CD4-positive, alpha-beta T cell treated with Interleukin-17A for 4 hours (primary cell): ENCODE measurements at places on chromosomes 11 and 22.

DNA sequence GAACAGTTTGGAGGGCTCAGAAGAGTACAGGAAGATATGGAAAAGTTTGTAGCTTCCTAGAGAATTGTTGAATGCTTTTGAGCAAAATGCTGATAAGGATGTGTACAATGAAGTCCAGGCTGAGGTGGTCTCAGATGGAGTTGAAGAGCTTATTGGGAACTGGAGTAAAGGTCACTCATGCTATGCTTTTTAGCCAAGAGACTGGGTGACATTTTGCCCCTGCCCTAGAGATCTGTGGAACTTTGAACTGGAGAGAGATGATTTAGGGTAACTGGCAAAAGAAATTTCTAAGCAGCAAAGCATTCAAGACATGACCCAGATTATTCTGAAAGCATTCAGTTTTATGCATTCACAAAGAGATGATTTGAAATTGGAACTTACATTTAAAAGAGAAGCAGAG, 27.9 kb upstream of the CABP2 start:
- DNase-seq: no peak

GRCh38 chr11:96052921-96053651, 129.2 kb upstream of the MTMR2 start:
- DNase-seq: no peak

GRCh38 chr11:134882141-134882540, 470.1 kb upstream of the B3GAT1 start:
- no peak for DNase-seq

- no peak for DNase-seq
Measured at GRCh38 chr22:24087071-24087795, 76.1 kb downstream of the CABIN1 start.

DNA sequence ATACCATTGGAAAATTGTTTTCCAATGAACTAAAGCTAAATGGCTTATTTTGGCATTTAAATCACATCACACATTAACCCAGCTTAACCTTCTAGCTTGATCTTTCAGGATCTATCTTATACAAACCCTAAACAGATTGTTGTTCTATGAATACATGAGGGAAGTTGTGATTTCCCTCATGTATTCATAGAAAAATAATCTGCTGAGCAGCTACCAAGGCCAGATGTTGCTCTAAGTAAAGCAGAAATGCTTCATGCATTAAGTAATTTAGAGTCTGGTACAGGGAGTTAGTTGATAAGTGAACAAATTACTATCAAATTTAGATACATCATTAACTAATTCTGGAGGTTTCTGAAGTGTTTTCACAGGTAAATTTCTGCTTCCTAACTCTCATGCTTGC, 204.6 kb upstream of the ANO3 start:
- no peak for DNase-seq

DNA sequence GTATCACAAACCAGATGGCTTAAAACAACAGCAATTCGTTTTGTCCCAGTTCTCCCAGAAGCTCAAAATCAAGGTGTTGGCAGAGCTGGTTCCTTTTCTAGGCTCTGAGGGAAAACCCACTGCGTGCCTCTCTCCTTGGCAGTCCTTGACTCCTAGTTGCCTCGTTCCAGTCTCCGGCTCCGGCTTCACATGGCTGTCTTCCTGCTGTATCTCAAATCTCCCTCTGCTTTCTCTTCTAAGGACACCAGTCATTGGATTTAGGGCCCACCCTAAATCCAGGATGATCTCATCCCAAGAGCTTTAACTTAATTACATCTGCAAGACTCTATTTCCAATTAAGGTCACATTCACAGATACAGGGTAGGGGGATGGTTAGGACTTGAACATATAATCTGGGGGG, 9.2 kb upstream of the NAA40 start:
- DNase-seq: no peak

DNA sequence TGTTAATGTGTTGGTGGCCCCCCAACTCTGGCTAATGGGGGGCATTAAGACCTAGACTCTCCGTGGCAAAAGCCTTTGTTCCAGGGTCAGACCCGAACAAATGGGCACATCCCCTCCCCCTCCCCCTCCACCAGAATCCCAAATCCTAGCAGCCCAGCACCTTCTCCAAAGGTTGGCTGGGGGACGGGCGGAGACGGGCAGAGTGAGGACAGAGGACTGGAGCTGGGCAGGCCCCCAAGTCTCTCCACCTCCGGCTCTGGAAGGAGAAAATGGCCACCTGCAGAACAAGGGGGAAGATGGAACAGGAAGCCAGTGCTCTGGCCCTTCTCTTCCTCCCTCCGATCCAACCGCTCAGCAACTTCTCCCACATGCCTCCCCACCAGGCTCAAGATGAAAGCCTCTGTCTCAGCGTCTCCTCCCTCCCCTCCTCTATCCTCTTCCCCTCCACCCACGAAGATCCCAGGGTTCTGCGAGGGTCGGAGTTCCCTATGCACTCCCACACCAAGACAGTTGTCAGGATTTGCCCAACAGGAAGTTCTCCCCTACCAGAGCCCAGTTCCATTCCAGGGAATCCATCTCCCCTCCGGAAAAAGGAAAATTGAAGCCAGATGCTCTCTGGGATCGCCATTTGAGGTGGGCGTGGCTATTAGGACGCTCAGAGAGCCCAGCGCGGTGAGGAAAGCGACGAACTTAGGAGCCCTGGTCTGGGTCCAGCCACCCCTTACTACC, 20.1 kb downstream of the ADA2 start:
- DNase-seq: no peak

GRCh38 chr11:102111787-102112508, 1.7 kb downstream of the YAP1 start:
- peak; percentile 40 for DNase-seq

GRCh38 chr11:28384418-28384817, 276.2 kb downstream of the METTL15 start:
- DNase-seq: no peak

DNA sequence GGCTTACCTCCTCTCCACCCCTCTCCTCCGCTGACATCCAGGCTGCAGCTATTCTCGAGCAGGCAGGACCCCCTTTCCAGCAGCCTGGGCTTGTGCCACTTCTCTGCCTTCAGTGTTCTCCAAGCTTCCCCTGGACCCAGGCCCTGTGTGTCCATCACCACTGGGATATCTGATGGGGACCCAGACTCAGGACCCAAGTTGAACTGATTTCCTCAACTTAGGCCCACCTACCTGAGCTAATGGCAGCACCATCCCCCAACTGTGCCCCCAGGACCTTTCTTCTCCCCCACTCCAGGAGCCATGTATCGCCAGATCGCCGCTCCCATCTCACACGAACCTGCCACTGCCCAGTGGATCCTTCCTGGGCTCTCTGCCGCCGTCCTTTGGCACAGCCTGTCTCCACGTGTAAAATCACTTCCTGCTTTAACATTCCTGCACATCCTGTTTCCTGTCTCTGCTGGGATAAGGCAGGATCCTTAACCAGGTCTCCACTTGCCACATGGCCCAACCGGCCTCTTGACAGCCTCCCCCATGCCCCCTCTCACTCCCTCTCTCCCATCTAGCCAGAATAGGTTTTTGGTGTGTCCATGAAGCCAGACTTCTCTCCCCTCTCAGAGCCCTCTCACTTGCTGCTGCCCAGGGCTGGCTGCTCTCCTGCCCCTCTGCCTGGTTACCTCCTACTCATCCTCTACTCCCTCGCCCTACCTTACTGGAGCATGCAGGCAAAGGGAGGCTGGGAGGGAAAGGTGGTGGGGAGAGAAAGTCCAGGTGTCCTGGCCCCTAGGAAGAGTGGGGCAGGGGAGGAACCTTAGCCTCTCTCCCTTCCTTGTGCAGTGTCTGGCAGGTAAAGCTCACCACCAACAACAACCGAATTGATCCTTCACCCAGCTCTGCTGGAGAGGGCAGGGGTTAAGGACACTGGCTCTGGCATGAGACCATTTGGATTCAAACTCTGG, 9.4 kb downstream of the SPATA19 start:
- no peak for DNase-seq

DNA sequence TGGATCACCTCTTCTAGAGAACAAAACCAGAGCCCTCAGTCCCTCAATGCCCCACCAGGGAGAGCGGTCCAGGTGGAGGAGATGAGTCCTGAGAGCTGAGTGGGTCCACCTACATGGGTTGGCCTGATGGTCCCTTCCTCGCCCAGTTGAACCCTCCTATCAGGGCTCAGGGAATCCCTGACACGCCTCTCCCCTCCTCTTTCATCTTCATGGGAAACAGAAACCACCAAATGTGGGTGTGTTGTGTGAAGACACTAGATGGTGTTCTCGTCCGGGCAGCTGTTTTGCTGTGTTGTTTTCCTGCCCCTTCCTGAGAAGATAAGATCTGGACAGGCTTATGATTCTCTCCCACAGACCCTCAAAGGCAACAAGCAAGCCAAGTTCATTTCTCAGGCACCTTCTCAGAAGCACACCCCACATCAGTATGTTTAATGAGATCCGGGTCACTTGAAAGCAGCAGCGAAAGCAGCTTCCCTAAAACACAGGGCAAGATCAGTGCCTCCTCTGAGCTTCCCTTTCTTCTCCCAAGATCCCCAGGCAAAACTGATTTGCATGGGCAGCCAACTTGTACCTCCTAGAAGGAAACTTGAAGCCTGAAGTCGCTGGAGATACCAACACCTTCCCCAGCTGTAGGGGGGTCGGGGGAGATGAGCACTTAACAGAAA, 35.3 kb upstream of the POU2AF1 start:
- no peak for DNase-seq

GRCh38 chr22:38490475-38490874, 15.6 kb downstream of the DDX17 start:
- no peak for DNase-seq

DNA sequence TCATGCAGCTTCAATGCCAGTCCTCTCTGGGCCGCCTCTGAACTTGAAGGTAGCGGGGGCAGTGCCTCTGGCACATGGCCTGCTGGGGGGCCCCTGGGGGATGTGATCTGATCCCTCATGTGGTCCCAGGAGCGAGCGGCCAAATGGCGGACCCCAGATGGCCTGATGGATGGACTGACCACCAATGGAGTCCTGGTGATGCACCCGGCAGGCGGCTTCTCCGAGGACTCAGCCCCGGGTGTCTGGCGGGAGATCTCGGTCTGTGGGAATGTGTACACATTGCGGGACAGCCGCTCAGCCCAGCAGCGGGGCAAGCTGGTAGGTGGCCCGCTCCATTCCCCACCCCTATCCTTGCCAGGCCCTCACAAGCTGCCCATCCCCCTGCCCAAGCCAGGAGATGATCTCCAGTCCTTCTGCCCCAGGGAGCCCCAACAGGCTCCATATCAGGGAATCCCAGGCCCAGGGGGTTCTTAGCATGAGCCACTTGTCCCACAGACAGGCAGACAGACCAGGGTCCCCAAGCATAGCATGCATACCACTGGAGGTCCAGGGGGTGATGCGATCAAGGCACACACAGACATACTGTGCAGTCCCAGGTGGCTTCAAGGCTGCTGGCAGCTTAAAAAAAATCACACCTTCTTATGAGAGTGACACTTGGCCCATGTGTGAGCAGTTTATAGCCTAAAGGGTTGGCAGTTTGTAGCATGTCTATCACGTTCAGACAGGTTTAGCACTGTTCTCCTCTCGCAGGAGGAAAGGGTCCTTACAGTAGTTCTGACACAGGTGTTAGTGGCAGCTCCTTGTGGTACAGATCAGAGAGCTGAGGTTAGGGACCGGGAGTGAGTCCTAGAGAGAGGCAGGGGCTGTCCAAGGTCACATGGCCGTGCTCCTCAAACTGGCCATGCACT, 6.4 kb upstream of the DPP3 start:
- no peak for DNase-seq

GRCh38 chr11:65927904-65928397, 8.7 kb downstream of the DRAP1 start:
- peak; percentile 87 for DNase-seq

DNA sequence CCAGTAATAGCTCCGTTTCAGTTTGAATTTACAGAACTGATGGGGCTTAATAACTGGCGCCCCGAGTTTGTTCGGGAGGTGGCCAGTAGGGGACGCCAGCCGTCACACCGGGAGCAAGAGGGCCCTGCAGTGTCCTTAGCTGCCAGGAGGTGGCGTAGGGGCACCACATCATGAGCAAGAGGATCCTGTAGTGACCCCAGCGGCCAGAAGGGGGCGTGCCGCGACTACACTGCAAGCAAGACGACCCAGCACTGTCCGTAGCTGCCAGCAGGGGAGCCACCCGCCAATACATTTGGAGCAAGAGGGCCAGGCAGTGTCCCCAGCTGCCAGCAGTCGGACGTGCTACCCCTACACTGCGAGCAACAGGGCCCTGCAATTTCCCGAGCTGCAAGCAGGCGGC, 663.7 kb upstream of the B3GAT1 start:
- DNase-seq: peak; percentile 30

DNA sequence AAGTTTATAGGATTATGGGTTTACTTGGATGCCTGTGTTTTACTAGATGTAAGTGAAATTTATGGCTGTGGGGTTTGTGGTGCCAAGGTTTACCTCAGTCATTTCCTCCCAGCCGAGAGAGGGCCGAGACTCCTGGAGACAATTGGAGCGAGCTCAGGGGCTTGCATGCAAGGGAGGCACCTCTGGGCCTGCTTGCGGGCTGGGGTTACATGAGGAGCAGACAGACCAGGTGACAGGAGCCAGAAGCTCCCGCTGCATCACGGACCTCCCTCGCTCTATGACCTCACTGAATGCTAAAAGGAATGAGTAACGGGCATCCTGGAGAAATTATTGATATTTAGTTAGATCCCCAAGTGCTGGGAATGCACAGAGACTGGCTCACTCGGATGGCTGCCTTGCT, 275.2 kb upstream of the KIRREL3 start:
- DNase-seq: no peak

DNA sequence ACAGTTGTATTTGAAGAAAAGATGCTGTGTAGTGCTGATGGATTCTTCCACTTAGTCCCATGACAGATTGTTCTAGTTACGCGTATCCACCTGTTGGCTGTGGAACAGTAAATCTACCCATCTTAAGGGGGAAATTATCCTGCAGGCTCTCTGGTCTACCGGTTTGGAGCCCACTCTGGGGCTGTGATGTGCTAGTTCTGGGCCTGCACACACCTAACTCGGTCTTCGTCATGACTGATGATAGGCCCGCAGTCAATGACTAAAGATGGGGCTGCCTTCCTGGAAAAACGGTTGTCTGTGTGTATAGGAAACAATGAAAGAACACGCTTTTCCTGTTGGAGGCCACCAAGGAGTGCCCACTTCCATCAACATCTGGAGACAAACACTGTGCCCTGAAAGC, 6.2 kb upstream of the RBM4B start:
- no peak for DNase-seq
